ENCODE measurements at places on chromosomes 13 and 19.

GRCh38 chr13:51758691-51759090 is 45.3 kb downstream of the DHRS12 start:
- no peak for DNase-seq

DNA sequence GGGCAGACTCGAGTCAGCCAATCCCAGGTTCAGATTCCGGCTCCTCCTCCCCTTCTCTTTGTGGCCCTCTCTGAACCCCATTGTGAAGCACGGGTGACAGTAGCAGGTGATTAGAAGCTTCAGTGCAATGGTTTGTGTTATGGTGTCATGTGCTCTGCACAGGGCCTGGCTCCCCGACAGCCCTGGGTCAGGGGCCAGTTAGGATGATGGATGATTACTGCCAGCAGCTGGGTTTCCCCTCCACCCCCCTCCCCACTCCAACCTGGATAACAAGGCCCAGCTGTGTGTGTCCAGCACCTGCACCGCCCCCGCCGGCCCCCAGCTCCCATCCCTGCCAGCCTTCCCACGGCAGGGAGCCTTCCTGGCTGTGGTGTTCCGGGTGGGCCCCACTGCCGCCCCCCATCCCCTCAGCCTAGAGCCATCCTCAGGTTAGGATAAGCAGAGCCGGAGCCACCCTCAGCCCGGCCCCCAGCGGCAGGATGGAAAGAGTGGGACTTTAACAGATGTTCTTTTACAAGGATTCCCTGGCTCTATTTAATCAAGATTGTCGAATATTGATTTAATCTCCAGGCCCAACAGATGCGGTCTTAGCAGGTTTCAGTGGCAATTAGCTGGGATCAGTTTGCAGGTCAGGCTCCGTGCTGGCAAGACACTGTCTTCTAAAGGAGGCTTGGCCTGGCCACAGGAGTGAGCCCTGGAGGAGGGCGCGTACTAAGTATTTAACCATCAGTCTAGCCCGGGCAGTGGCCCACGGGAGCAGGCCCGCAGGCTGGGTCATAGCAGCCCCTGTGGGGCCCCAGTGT is 156.2 kb downstream of the SIPA1L3 start:
- no peak for DNase-seq

DNA sequence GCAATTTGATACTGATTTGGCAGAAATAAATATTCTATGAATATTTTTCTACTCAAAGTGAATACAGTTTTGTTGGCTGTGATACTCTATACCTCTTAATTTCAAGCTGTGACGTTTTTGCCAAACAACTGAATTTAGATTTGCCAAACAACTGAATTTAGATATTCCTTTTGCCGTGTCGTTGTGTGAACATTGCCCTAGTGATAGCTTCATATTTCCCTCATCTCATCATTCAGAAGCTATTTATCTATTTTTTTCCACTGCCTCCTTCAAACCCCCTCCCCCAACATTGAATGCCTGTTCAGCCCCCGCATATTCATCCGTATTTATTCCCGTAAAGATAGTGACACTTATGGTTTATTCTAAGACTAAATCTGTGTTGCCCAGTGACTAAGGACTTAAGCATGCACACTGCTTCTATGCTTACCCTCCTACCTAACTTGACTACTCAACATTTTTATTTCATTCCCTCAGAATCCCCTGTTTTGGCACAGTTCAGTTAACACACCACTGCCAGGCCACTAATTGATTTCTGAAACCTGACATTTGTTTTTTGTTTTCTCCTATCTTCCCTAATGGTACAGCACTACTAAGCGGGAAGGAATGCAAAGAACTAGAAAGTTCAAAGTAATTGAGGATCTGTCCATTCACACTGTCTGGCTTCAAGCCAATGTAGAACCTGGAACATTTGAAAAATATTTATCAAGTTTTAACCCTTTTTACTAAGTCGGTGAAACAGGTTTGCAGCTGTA is 2.8 kb upstream of the KLF5 start:
- no peak for DNase-seq

- no peak for DNase-seq
Observed at GRCh38 chr13:21872795-21873194, 201.9 kb downstream of the FGF9 start.

GRCh38 chr13:73059460-73060250 is 850 bp downstream of the KLF5 start:
- peak; percentile 74 for DNase-seq

DNA sequence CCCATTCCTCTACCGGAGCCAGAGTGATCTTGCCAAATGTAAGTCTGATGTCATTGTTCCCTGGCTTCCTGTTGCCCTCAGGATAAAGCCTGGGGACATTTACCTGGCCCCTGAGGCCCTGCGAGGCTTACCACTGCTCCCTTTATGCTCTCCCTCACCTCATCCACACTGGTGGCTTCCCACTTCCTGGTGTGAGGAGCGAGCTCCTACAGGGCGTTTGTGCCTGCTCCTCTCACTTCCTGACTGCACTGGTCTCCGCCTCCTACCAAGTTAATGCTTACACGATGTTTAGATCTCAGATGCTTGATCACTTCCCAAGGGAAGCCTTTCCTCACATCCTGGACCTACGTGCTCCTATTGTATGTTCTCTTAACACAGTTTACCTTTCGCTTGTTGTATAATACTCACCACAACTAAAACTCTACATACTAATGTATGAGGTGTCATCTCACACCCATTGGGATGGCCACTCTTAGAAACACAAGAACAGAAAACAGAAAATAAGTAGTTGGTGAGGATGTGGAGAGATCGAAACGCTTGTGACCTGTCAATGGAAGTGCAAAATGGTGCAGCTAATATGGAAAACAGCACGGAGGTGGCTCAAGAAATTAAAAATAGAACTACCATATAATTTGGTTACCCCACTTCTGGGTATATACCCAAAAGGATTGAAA is 177.6 kb downstream of the SHISA2 start:
- peak; percentile 29 for DNase-seq

DNA sequence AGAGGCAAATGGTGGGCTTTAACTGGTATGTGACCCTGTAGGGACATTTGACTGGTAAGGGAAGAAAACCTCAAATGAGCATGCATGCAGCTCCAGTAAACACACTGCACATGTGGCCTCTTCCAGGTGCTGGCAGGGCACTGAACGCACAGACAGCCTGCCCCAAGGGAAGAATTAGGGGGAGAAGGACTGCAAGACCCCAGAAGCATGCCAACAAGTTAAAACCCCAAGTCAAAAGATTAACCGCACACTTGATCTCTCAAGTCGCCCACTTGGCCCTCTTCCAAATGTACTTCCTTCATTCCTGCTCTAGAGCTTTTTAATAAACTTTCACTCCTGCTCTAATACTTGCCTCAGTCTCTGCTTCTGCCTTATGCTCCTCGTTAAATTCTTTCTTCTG is 46.9 kb upstream of the SLITRK1 start:
- no peak for DNase-seq

GRCh38 chr13:77503398-77503797 is 32.1 kb upstream of the SCEL start:
- DNase-seq, result no peak

DNA sequence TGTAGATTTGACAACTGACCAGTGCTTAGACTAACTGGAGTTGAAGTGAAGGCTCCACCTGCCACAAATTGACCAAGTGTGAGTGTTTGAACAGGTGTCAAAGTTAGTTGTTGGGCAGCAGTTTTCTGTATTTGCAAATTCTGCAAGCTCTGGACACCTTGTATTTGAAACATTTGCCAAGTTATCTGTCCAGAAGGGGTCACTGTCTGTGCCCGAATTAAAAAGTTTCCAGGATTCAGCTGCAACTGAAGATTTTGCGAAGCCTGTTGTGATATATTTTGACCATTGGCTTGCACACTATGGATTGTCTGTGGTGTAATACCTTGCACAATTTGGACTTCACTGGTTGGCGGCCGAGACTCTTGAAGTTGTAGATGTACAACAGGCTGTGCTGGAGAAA is 1690.7 kb downstream of the SLITRK5 start:
- DNase-seq, result no peak

DNA sequence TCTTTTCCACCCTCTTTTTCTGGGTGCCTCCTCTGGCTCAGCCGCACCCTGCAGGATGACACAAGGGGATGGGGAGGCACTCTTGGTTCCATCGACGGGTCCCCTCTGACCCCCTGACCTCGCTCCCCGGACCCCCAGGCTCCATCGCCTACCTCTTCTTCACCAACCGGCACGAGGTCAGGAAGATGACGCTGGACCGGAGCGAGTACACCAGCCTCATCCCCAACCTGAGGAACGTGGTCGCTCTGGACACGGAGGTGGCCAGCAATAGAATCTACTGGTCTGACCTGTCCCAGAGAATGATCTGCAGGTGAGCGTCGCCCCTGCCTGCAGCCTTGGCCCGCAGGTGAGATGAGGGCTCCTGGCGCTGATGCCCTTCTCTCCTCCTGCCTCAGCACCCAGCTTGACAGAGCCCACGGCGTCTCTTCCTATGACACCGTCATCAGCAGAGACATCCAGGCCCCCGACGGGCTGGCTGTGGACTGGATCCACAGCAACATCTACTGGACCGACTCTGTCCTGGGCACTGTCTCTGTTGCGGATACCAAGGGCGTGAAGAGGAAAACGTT is 24.0 kb downstream of the LDLR start:
- no peak for DNase-seq

DNA sequence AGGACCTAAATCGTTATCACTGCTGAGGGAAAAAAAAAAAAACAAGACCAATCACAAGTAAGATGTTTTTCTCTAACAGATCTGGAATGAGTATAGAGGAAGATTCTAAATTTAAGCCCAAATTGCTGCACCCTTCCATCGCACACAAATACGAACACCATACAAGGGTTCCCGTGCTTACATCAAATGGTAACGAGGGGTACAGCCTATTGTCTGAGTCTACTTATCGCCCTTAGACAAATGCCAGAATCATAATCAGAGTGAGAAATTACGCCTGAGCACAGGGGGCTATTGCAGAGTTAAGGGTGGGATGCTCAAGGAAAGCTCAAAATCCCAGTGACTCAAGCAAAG is 603 bp downstream of the ZC3H13 start:
- DNase-seq, result no peak

- DNase-seq, result no peak
Observed at GRCh38 chr19:5676772-5677105, 3.6 kb downstream of the MICOS13 start.

- DNase-seq, result no peak
Observed at GRCh38 chr13:28584873-28585381, 74.0 kb upstream of the POMP start.

- DNase-seq, result no peak
Observed at GRCh38 chr19:46755077-46755852, 9.0 kb upstream of the STRN4 start.

- peak; percentile 75 for DNase-seq
Observed at GRCh38 chr19:14347999-14348889, 33.0 kb upstream of the ADGRE5 start.

GRCh38 chr13:107450931-107451330 is 764.4 kb downstream of the LIG4 start:
- no peak for DNase-seq

- DNase-seq, result no peak
Observed at GRCh38 chr19:2170987-2171348, 7.2 kb downstream of the DOT1L start.

DNA sequence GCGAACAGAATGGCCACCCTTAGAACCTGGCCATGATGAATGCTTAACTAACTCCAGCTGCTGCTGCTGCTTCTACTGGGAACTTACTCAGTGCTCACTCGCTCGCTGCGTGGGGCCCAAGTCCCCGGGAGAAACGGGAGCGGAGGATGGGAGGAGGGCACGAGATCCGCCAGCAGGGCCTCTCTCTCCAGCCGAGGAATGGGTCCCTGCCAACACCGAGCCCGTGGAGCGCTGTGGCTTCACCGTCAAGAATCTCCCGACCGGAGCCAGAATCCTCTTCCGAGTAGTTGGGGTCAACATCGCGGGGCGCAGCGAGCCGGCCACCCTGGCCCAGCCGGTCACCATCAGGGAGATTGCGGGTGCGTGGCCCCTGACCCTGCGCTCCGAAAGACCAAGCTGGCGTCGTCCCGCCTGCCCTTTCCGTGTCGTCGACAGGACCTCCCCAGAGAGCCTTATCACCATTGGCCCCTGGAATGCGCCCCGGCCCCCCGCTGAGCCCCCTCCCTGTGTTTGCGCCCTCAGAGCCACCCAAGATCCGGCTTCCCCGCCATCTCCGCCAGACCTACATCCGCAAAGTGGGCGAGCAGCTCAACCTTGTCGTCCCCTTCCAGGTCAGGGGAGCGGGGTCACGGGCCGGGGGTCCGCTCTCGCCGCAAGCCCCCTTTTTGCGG is 17.8 kb upstream of the EMC10 start:
- DNase-seq, result no peak

- DNase-seq, result peak; percentile 94
Observed at GRCh38 chr19:54168174-54168917, 4.6 kb downstream of the TMC4 start.

DNA sequence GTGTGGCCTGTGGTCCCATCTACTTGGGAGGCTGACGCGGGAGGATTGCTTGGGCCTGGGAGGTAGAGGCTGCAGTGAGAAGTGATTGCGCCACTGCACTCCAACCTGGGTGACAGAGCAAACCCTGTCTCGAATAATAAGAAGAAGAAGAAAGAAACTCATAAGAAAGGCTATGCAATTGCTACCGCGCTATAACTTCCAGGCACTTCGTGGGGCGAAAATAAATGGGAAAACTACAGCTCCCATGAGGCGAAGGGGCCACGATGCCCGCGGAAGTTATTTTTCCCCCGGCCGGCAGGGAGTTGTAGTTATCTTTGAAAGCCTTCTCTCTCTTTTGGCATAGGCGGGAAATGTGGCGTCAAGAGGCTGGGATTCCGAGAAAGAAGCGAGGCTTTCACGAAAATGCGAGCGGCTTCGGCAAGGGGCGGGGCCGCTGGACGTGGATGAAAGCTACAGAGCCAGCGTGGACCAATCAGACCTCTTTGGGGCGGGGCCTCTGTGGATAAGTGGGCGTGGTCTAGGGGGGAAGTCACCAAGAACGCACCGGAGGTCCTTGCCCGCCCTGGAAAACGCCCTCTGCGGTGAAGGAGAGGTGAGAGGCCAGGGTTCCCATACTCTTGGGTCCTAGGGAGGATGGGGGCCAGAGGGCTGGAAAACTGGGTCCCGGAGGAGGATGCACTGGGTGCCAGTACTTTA is at the start of gene NUCB1:
NUCB1 (plus strand) TSS at position 532 of the 696 bp plus-strand sequence. CDS start 485 bp downstream, outside the sequence.
- peak; percentile 100 for DNase-seq

DNA sequence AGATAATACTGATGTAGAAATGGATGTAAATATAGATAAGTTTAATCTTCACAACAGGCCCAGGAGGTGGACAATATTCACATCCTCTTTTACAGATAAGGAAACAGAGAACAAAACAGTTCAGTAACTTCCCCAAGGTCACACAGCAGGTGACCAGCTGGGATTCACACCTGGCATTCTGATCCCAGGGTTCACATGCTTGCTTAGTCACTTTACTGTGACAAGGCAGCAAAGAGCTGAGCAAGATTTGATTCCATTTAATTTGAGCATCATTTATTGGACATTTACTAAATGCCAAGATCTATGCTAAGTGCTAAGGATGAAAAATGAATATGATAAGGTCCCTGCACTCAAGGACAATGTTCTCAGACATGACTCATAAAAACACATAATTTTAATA is 94.1 kb upstream of the STARD13 start:
- DNase-seq, result no peak
